Progenitor cell of endocrine pancreas (in vitro differentiated cells): ENCODE measurements at places on chromosomes 7 and 10.
A peak's percentile ranks its signal among the peaks of the same experiment; 100 is the strongest.

- no peak for DNase-seq
Observed at GRCh38 chr7:48269066-48269465, 97.8 kb downstream of the ABCA13 start.

DNA sequence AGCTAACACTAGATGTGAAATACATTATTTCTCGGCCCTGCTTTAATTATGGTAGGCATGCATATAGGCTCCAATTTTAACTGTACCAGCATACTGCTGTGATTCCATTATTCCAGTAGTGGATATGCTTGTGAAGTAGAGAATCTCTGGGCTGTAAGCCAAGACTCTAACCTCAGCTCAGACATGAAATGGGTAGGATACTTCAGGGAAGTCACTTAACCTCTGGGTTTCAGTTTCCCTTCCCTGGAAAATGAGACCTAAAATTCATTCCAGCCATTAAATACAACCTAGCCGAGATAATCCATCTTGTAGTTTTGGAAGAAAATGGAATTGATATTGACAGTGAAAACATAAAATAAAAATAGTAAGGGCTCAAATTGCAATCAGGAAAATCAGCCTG is 59.6 kb upstream of the TRIL start:
- DNase-seq = no peak

DNA sequence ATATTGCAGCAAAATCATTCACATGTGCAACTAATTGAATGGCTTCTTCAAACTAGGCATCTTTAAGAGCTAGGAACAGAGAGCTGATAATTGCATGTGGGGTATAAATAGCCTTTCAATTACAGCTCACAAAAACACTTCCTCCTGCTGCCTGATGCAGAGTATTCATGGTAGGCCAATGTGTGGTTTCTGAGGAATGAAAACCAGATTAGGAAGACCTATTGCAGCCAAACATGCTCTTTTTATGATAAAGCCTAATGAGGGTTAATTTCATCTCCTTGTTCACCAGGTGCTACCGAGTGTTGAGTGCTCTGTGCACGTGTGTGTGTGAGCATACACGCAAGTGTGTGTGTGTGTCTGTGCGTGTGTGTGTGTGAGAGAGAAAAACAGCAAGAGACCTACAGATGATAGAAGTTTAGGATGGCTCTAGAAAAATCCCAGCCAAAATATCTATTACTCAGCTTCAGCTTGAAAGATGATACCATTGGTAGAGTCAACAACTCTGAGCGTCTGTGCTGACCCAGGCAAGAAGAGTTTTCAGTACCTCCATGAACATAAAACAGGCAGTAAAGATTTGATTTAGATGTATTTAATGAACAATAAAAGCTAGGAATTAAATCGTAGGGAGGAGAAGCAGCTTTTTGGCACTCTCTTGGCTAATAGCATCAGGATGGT is 448.5 kb upstream of the ANKRD30A start:
- DNase-seq = no peak

- DNase-seq = no peak
Observed at GRCh38 chr10:61897671-61898434, 3.6 kb upstream of the ARID5B start.

- no peak for DNase-seq
Observed at GRCh38 chr7:106870528-106870927, 5.4 kb downstream of the PIK3CG start.

GRCh38 chr10:119805702-119806230 is 66.9 kb downstream of the MCMBP start:
- DNase-seq = no peak

DNA sequence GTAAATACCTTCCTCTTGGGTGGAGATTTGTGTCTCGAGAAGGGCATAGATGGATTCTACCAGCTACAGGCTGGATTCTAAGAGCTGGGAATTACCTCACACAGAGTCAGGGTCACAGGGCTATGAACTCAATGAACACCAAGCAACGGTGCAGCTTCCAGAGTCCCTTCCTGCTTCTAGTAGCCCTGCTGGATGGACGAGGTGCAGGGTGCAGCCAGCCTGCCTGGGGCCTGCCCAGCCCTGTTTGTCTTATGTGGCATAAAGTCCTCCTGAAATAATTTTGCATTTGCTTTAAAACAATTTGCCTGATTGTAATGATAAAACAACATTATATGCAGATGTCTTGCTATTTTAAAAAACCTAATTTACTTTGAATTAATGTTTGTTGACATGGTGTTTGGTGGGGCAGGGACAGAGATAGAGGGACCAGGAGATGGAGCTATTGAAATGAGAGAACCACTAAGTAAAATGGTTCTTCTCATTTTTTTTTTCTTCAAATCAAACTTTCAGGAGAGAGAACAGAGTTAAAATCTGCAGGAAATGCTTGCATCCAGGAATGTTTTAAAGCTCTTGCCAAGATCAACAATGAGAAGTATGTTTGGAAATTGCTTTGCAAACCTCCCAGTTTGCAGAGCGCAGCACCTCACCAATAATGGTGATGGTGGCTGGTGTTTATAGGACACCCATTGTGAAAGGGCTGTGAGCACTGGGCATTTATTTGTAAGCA is 305.4 kb upstream of the PODXL start:
- no peak for DNase-seq

DNA sequence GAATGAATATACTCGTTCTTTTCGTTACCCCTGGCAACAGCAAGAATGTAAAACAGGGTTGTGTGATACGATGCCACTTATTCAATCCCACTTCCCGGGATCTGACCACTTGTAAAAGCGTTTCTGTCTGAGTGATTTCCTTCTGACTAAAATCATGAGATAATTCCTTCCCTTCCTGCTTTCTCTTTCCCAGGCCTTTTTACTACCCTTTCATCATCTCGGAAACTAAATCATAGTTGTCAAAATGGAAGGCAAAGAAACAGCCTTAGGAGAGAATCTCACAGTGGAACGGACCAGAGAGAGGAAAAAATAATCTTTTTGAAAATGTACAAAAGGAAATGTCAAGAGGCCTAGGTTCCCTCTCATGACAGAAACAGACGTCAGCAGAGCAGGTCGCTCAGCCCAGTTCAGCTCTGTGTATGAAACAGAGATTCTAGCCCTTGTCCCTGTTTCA is 29.8 kb downstream of the DIP2C start:
- no peak for DNase-seq

- DNase-seq = no peak
Observed at GRCh38 chr7:1284743-1285458, 52.2 kb downstream of the UNCX start.

GRCh38 chr7:30175180-30175579 is 40.4 kb downstream of the MTURN start:
- DNase-seq = no peak

DNA sequence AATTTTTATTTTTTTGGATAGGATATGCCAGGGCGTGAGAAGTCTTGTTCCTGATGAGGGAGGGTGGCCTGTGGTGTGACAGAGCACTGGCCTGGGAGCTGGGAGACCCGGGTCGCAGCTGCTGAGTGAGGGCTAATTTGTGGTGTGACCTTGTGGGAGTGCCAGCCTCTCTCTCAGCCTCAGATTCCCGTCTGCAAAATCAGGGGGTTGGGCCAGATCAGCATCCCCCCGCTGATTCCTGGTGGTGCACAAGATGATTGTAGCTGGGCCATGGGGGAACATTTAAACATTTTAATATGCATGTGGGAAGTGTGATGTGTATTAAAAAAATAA is 14.9 kb downstream of the TSPAN15 start:
- no peak for DNase-seq

GRCh38 chr7:70006261-70006920 is 408.1 kb downstream of the AUTS2 start:
- no peak for DNase-seq

DNA sequence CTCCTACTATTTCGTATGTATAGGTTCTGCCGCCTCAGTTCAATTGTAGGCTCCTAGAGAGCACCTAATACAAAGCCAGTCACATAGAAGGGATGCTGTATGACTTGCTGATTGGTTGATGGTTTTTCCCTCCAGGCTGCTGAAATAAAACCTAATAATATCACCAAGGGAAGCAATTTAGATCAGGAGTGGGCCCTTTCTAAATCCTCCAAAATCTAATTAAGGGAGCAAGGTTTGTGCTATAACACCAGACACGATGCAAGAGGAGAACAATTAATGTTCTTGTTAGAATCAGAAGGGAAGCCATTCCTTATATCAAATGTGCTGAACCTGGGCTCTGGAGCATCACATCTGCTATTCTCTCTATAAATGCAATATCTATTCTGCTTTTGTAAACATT is 42.0 kb upstream of the SLC13A1 start:
- no peak for DNase-seq

DNA sequence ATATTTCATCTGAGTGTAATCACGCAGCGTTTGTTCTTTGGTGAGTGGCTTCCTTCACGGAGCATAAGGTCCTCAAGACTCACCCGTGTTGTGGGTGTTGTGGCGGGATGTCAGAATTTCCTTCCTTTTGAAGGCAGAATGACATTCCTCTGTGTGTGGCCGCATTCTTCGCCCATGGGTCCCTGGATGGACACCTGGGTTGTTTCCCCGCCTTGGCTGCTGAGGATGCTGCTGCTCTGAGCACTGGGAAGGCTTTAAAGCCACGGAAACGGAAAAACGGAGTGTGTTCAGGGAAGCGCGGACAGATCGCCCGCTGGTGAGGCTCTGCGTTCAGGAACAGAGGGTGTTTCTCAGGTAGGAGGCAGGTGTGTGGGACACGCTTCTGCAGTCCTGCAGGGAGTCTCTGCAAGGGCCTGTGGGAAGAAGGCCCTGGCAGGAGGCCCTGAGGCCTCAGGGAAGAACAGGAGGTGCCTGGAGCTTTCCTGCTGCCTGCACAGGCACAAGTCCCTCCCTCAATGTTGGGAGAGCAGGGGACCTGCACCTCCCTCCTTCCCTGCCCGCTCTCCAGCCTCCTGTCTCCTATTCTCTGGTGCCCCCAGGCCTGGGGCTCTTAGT is 35.7 kb upstream of the SHH start:
- no peak for DNase-seq

- no peak for DNase-seq
Observed at GRCh38 chr7:50022451-50022850, 70.6 kb downstream of the ZPBP start.

DNA sequence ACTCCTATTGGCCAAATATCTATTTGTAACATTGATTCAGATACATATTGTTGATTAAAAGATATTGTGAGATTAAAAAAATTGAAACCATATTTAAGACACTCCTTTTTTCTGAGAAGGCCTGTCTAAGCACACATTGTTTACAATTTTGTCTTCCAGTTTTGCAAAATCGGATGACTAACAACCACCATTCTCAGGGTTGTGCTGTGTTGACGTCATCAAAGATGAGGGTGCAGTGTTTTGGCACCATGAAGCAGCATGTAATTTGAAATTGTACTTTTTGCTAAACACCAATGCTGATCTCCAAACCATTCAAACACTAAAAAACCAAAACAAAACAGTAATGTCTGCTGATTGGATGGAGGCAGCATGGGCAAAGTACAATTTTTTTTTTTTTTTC is 7.4 kb downstream of the CREB5 start:
- no peak for DNase-seq

GRCh38 chr10:62047960-62048383 is 146.5 kb downstream of the ARID5B start:
- no peak for DNase-seq

- DNase-seq = no peak
Observed at GRCh38 chr7:31796375-31796774, 109.4 kb downstream of the PPP1R17 start.

- no peak for DNase-seq
Observed at GRCh38 chr10:49567810-49568209, 28.9 kb upstream of the ERCC6 start.

- no peak for DNase-seq
Observed at GRCh38 chr7:142808461-142808801, 37.7 kb downstream of the PRSS2 start.

DNA sequence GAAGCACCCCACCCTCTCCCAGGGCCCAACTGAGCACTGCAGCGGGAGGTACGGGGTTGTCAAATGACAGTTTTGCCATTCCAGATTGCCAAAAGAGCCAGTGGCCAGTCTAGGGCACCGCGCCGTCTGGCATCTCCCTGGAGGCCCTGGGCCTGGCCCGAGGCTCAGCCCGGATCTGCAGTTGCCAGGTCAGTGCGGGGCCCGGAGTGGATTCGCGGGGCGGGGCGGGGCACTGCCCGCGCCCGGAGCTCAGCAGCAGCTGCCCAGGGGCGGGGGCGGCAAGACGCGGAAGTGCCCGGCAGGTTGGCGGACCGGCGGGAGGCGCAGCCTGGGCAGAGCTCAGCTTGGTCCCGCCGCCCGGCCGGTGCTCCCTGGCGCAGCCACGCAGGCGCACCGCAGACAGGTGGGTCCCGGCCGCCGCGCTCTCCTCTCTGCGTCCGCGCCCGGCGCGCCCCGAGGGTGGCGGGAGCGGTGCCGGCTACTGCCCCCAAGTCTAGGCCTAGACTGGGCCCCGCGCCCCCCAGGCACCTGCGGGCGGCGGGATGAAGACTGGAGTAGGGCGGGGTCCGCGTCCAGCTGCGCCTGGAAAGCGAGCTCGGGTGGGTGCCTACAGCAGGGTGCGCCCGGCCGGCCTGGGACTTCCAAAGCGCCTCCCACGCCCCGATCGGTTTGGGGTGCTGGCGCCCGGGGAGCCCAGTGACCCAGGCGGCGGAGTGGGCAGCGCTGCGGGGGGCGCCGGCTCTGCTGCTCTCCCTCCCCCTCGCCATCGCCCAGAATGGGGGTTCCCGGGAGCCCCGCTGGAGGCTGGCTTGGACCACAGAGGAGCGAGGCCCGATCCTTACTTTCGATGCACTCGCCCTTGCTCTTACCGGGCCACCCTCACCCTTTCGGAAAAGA is at the start of gene IRF5:
Gene IRF5 (plus strand): TSS at position 281 of the 897 bp plus-strand sequence. CDS start 4,155 bp downstream, outside the sequence.
- DNase-seq = peak; percentile 29

GRCh38 chr10:133422807-133423771 is 1.3 kb downstream of the SPRN start:
- DNase-seq = no peak

DNA sequence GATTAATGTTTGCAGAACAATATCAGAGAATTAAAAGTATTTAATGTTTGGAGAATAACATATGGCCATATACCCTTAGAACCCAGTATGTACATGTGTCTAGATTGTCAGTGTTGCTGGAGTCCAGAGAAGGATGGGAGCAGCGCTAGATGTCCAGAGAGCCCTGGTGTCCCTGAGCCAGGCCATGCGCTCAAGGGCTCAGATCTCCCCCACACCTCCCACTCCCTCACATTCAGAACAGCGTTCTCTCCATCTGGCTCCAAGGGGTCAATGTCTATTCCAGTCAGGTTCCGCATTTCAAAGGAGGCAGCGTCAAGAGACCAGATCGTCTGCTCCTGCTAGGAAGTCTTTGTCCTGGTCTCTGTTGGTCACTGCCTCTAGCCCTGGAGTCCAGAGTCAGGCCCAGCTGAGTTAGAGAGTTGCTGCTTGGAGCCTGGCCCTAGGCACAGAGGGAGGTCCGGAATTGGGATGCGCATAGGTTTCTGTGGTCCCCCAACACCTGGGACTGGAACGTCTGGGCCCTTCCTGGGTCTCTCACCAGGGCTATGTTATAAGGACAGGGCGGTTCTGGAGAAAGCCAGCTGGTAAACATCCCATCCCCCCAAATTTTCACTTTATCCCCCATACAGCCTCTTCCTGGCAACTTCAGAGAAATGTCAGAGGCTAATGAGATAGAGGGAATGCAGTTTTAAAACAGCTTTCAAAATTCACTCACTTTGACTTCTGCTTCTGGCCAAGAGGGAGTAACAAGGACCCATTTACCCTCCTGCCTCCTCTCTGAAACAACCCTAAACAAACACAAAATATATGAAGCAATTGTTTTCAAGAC is 6.5 kb upstream of the WDR86 start:
- DNase-seq = no peak
